RPMI7951 (cell line): ENCODE measurements at places on chromosomes 7 and 10. TPM values are rescaled to one million over a fixed set of nuclear protein-coding genes. Genes with fewer than 3 reads are reported as not detected.

DNA sequence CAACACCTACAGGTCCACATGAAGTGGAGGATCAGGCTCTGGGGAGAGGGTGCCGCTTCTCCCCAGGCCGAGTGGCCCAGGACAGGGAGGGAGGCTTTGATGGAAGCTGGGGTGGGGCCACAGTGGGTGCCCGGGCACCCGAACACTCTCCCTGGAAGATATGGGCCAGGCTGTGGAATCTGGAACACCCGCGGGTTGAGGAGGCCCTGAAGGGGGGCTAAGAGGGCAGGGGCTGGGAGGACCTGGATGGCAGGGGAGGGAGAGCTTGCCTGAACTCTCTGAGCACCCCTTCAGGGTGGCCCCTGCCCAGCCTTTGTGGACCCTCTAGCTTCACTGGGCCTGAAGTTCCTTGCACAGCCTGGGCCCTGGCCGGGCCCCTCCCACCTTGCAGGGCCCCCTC, 4.5 kb upstream of the NKX6-2 start:
- no peak for DNase-seq

DNA sequence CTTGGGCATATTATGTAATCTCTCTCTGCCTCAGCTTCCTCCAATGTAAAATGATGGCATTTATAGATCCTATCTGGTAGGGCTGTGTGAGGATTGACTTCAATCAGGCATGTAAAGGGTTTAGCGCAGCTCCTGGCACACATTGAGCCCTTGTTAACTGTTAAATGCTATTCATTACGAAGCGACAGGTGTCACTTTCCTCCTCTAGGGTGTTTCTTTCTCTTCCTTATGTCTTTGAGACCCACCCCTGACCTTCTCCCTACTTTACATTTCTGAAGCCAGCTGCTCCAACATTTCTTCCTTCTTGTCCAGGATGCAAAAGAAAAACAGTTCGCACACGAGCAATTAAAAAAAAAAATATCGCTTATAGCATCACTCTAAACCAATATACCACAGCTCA, 5.7 kb upstream of the R3HCC1L start:
- no peak for DNase-seq

DNA sequence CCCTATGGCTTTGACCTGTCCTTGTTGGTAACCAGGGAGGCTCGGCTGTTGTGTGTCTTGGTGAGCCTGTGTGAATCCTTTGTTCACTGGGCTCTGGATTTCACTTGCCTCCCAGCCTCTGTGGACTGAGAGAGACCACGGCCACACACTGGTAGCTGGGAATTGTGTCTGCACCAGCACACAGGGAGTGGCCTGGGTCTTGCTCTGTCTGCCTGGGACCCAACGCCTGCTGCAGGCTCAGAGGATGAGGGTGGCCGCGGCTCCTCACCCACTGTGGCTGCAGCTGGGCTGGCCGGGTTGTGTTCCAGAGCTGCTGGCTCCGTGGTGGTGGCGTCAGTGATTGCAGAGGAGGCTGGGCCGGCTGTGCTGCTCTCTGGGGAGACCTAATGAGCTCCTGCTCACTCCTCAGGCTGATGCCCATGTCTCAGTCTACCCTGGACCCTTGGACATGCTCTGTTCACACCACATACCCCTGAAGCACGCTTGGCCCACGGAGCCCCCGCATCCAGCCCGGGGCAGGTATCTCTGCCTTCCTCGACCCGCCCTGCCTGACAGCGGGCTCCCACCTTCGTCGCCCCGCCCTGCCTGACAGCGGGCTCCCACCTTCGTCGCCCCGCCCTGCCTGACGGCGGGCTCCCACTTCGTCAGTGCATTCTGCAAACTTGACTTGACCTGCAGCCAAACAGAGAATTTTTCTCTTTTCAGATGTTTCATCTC, 328.5 kb downstream of the ADARB2 start:
- DNase-seq: no peak

DNA sequence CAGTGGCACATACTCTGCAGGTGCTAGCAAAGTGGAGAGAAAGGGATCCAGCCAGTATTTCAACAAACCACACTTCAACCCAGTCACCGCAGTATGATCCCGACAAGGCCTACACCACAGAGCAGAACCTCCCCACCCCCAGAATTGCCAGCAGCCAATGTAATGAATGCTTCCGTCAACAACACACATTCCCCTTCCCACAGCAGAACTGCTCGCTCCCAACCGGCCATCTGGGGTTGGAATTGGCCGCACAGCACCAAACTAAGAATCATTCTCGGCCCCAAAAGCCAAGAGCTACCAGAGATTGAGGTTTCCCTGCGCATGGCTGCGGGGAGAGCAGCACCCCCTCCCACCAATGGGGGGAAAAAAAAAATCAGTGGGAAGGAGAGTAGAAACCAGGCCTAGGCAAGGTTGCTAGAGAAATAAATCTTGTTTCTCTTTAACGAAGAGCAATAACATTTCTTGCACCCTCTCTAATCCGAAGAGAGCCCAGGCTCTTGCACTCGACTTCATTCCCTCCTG, 1.1 kb downstream of the WASL start:
- peak; percentile 86 for DNase-seq

DNA sequence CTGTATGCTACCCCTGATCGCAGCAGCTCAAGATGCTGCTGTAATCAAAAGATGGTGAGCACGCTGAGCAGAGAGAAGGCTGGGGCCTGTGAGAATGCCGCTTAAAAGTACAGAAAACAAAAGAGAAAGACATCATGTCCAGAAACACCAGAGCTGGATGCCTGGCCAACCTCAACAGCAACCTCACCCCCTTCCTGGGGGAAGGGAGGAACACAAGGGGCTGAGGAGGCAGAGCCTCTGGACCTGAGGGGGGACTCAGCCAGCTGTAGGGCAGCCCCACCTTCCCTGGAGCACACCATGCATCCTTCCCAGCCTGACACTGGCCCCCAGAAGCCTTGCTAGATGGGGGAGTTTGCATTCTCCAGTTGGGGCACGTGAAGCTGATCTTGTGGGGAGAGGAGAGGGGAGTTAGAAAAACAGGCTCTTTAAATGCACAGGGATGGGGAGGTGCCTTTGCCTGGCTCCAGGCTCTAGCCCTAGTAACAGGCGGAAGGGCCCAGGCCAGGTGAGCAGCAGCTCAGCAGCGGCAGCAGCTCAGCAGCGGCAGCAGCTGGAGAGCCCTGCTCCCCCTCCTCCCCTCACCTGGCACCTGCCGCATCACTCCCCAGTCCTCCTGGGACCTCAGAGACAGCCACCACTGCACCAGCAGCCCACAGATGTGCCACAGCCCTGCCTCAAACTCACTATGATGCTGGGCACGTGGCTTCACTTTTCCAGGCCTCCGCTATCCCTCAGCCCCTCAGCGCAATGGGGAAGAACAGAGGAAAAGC, 156.3 kb downstream of the NEURL1 start:
- DNase-seq: no peak

GRCh38 chr10:89795840-89796239, 94.5 kb downstream of the KIF20B start:
- DNase-seq: no peak

ODAD2 gene
- not detected in 2 replicates for total RNA-seq
